ENCODE measurements at places on chromosomes 2 and 18.

GRCh38 chr2:36287363-36288275 is 68.0 kb upstream of the CRIM1 start:
- DNase-seq = no peak

DNA sequence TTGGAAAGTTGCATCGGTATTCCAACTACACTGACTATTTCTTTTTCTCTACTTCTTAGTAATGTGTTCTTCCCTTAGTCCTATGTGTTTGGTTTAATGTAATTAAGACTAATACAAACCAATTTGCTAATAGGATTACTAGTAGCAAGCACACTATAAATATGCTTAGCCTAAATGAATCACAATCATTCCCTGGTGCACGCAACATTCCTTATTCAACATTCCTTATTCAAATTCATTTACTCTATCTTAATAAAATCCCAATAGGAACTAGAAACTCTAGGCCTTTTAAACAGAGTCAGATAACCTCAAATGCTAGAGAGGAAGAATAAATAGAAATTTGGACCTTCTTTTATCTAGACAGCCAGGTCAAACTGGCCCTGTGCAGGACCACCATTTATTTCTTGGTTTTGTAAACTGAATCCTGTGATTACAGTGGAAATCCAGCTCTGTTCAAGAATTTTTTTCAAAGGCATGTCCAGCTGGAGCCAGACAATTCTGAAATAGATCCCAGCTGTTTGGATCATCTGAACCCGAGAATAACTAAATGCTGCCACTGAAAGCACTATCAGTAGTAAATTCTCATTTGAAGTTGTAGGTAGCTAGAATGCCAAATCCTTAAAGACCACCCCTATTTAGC is 103.1 kb downstream of the PPP1R1C start:
- no peak for DNase-seq

DNA sequence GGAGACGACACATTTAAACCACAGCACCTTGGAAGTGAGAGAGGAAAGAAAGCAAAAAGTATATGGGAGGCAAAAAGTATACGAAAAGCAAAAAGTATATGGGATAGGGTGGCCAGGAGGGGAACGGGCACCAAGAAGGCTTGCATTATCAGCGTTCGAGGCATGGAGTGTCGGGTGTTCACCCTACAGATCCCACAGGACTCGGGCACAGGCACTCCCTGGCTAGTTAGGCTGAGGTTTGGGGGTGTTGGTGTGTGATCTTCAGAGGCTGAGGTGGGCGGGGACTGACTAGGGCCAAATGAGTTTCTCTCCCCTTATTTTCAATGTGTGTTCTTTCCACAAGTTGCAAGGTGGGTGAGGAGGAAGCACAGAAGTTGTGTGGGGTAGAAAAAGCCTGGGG is 86.6 kb downstream of the EVA1A start:
- no peak for DNase-seq

DNA sequence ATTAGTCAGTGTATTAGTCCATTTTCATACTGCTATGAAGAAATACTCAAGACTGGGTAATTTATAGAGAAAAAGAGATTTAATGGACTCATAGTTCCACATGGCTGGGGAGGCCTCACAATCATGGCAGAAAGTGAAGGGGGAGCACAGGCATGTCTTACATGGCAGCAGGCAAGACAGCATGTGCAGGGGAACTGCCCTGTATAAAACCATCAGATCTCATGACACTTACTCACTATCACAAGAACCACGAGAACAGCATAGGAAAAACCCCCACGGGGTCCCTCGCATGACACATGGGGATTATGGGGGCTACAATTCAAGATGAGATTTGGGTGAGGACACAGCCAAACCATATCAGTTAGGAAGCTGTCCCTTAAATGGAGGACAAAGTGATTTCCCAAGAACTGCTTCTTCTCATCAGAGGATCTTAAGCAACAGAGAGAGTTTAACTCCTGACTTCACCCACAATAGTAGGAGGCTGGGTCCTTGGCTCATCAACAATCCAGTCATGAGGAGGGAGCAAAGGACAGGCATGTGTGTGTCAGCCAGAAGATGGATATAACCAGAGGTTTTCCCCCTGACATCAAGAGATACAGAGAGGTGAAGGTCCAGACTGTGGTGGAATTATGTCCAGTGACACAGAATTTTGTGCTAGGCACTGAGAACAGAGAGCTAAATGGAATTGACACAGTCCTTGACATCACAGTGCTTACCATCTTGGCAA is 203.8 kb upstream of the SH3BP4 start:
- DNase-seq = no peak

DNA sequence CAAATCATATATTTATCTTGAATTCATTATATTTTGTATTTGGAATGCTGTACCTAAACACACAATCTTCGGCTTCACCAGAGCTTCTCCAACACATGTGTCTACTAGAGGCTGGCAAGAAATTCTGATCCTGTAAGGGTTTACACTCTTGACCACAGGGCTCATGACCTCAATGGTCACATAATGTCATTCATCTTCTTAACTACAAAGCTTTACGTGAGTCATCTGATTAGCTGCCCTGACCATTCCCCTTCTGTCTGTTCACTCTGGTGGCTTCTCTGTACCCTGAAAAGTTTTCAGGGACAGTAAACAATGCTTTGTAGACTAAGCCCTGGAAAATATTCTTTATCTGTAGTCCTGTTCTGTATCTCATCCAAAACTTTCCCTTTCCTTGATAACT is 423.9 kb downstream of the CMPK2 start:
- DNase-seq = no peak

DNA sequence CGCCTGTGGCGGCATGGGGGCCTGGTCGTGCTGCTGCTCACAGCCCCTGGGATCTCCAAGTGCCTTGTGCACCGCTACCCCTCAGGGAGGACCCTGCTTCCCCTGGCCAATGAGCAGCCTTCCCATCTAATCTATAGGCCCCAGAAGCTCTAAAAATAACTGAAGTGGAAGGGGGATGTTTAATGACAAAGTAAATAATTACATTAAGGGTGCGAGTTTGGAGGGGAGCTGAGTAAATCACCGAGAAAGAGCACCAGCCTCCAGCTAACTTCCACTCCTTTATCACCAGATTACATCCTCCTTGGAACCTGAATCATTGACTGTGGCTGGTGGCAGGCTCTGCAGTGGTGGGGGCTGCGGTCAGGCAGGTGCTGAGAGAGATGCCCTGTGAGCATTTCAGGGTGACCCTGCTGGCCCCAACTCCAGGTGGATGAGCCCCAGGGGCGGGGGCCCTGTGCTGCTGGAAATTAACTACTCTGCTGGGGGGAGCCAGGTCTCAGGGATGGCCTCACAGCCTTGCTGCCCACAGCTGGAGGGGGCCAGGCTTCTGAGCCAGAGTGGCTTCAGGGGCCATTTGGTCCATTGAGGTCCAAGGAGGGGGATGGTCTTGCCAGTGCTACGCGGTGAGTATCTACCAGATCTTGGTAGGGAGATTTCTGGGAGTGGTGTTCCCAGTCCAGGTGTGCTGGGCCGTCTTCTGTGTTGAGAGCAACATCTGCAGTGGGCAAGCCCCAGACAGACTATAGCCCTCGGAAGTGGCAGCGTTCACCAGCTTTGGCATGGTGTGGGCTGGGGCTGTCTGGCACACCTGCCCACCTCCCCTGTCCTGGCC is 74.2 kb downstream of the GLI2 start:
- DNase-seq = no peak

DNA sequence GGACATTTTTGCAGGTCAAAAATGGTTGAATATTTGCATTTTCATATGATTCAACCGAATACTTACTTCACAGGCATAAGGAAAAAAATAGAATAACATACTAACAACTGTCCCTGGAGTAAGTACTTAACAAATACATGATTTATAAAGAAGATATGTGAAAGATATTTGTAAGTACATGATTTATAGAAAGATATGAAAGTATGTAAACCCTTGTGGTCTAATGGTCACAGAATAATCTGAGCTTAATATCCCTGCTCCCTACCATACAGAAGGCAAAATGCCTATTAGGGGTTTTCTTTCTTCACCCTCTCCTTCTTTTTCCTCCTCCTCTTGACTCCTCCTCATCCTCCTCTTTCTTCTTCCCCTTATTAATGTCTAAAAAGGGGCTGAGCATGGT is 20.6 kb upstream of the ACTR3 start:
- DNase-seq = no peak

- DNase-seq = no peak
These were observed 265.5 kb downstream of the TGIF1 start for GRCh38 chr18:3715231-3716080.

DNA sequence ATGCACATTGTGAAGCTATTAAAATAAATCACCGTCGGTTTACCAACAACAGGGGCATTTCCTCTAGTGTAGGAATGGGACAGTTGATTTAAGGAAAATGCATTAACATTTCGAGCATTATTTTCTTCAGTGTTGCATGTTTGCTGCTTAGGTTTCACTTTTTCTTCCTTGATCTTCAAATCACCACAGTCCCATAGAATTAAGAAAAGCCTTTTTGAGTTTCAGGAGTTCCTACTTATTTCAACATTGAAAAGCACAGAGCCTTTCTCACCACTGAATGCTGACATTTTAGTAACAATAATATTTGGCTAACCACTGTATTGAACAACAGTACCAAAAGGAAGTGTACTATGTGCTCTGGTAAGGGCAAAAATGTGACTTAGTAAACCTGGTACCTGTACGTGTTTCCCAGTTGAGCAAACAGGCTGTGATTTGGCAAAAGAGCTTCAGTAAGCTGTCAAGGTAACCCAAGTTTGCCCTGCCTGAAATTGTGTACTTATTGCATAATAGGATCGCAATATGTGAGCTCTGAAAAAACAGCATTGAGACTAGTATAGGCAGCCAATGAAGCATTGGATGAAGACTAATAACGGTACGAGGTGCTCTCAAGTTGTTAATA is 2.2 kb downstream of the LRRTM4 start:
- no peak for DNase-seq

DNA sequence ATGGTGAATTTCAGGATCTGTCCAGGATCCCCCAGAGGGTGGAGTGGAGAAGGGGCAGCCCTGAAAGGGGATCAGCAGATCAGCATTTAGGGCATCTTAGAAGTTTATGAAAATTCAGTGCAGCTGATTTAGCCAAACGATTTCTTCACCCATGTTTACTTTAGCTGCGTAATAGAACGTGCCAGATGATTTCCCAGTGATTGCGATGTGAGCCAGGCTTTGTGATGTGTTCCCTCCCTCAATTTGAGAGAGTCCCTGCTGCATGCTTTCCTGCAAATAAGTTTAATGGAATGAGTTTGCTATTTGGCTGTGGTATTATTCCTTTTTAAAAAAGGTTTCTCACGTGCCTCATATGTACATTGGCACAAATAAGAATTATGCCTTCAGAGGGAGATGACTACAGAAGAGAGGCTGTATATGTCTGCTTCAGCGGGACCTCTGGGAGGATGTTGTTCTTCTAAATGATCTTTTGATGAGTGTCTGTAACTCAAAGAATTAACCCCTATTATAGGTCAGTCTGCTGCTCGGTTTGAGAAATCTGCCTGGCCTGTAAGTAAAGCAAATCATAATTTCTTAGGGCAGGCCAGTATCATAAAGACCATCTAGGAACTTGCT is 111.9 kb downstream of the MRO start:
- DNase-seq = no peak

- DNase-seq = no peak
These were observed 101.4 kb upstream of the PPP1CB start for GRCh38 chr2:28650266-28650584.

DNA sequence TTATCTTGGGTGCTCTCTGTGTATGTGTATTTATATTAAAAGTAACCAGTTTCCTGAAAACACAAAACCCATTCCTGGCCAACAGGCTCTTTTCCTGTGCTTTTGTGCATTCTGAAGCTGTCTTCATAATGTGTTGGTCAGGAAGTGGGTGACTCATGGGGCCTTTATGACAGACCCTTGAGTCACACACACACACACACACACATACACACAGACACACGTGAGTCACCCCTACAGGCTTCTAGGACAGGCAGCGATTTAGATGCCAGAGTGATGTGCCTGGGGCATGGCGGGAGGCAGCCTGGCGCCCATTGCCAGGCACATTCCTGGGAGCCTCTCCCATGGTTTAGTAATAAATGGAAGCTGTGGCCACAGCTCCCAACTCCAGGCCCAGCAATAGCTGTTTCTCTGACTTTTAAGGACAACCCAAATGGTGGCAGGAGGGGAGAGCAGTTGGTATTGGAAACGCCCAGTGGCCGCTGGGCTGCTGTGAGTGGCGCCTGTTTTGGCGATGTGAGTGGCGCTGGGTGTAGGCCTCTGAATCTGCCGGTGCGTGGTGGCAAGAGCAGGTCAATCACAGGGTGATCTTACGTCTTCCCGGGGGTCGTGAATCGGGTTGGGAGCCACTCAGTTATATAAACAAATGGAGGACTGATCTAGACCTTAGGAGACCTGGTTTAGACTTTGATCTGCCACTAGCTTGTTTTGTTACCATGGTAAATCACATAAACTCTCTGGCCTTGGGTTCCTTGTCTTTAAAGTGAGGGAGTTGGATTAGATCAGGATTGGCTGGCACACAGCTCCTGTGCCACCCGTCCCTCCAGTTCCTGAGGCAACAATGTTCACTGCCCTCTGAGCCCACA is 150.7 kb upstream of the DLX2 start:
- no peak for DNase-seq

DNA sequence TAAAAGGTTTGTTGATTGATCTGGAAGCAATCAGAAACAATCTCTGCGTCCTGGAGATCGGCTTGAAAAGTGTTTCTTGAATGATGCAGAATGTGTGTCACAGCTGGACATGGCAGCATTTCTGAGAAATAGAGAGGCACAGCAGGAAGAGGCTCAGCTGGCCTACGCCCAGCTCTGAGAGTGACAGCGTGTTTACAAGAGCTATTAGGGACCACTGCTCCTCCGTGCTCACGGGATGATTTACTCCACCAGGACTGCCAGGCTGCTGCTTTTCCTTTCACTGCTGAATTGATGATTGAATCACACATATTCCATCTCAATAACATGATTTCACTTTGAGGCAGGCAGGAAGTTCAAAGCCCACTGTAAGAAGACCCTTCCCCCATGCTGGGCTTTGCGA is 62.8 kb downstream of the GALNT14 start:
- DNase-seq = no peak
